ENCODE measurements at places on chromosomes 12 and 14.
A peak's percentile ranks its signal among the peaks of the same experiment; 100 is the strongest.

DNA sequence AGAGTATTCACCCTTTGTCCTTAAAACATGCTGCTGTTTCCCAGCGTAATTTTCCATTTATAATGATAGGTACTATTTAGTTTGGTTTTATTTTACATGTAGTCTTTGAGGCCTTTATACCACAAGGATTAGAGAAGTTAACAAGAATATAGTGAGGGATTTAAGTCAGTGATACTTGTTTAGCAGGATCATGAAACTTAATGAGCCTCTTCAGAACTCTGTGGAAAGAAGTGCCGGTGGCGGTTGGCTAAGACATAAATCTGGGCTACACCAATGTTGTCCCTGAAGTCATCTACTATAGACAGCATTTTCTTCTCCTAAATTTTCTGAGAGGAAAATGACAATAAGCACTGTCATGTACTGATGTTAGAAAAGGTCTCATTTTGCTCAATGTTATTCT is 1226.0 kb upstream of the SEL1L start:
- no peak for DNase-seq

DNA sequence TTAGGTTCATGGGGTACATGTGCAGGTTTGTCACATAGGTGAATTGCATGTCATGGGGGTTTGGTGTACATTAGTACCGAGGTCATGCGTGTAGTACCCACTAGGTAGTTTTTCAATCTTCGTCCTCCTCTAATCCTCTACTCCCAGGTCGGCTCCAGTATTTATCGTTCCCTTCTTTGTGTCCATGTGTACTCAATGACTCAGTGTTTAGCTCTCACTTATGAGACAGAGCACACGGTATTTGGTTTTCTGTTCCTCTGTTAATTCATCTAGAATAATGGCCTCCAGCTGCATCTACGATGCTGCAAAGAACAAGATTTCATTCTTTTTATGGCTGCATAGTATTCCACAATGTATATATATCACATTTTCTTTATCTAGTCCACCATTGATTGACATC is 850.9 kb upstream of the MDGA2 start:
- DNase-seq: no peak

GRCh38 chr14:102020058-102020971 is 55.9 kb downstream of the DYNC1H1 start:
- DNase-seq: no peak

DNA sequence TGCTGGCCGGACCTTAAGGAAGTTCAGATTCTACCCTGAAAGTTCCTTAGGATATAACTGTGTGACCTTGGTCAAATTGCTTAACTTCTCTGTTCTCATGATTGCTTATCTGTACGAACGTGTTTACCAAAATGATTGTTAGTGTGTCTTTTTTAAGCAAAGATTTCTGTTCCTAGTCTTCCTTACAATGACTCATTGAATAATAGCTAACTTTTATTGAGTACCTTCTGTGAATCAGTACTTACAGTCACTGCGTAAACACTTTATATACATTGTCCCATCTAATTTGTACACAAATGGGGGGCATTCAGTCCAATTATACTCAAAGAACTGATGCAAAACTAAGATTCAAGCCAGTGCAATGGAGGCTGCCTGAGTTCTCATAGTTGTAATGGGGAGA is 4.2 kb upstream of the TMEM30B start:
- DNase-seq: no peak

DNA sequence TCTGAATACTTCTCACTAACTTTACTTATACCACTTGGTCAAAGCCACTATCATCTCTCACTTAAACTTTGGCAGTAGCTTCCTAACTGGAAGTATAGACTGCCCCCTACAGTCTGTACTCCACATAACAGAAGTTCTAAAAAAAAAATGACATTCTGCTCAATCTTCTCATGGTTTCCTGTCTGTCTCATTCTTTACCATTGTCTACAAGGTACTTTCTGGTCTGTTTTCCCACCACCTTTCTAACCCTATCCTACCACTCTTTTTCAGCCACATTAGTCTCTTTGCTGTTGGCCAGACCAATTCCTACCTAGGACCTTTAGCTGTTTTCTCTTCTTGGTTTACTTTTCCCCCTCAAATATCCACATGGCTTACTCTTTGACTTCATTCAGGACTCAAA is 14.7 kb downstream of the CPSF6 start:
- no peak for DNase-seq

- no peak for DNase-seq
Measured at GRCh38 chr12:57469296-57470164, 9.9 kb downstream of the GLI1 start.

DNA sequence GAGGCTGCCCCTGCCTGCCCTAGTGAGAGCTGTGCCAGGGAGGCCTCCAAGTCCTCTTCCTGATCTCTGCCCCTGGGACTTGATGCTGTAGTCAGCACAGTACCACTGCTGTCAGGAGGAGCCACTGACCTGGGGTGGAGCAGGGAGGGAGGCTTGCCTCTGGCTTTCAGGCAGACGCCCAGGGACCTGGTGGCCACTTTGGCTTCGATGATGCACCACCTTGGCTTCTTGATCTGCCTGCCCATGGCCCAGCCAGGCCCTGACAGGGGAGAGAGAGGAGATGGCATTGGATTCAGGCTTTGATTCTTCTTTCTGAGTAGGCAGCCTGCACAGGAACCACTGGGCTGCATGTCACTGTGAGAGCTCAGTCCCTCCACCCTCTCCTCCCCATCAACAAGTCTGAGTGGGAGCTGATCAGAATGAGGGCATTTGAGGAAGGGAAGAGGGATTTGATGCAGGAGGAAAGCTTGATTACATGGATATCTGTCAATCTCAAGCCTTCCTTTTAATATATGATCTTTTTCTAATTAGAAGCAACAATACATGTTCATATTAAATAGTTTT is 24.7 kb downstream of the TMEM63C start:
- no peak for DNase-seq

DNA sequence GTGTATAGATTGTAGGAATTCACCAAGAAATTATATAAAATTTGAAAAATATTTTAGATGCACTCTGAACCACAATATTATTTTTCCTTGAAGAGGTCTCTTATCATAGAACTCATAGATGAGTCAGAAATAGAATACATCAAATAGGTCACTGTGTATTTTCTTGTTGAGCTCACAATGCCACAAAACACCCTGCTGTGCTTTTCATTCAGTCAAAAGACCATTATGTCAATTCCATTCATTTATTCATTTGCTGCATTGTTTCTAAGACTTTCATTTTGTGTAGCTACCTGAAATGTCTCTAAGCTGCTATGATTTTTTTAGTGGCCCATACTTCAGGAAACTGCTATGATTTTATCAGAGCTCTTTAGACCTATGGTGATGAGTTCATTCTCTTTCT is 231.9 kb upstream of the AVPR1A start:
- no peak for DNase-seq

DNA sequence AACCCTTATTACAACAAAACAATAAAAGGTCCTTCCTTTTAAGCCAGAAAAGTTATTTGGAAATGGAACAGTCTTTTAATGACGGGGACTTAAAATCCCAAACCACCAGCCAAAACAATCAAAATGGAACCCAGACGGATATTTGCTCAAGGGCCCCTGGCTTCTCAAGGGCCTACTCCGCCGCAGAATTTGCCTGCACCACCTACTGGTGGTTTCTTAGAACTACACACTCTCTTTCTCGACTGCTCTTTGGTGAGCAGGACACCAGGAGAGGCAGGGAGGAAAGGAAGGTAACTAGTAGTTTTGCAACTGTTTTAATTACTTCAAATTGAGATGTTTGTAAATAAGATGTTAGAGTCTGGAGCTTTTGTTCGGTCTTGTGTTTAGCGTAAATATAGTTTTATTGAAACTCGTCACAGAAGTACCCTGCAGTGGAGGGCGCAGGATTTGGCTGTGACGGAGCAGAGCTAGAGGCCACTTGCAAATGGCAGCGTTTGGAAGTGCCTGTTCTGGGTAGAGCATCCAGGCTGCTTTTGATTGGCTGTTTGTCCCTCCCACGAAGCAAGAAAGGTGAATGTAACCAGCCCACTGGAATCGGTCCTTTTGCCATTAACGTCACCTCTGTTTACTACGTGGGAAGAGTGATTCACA is 238.5 kb downstream of the CACNA1C start:
- DNase-seq: peak; percentile 49

- peak; percentile 35 for DNase-seq
Measured at GRCh38 chr14:71647086-71647784, 285.0 kb upstream of the RGS6 start.

DNA sequence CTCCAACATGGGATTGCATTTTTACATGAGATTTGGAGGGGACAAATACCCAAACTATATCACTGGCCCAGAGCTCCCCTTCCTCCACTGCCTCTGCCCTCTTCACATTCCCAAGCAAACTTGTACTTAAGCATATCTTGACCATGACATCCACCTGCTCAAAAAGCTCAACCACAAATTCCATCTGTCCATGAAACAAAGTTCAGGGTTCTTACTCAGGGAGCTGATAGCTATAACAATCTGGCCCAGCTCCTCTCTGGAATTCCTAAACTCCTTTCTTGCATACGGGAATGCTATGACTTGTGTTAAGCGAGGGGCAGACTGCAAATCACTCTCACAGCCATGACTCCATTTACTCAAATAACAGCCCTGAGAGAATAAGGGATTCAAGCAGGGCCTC is 152.1 kb downstream of the GALC start:
- DNase-seq: no peak

DNA sequence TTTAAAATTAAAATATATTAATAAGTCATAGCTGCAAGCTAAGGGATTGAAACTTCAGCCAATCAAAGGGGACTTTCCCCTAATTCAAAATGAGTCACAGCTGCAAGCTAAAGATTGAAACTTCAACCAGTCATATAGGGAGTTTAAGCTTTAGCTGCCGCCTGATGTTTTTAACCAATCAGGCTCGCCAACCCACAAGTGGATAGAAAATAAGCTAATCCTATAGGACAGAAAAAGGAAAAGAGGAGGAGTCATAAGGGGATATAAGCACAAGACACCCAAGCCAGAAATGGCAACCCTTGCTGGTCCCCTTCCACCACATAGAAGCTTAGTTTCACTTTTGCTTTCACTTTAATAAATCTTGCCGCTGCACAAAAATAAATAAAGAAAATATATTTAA is 1154.6 kb downstream of the GALC start:
- DNase-seq: no peak

- no peak for DNase-seq
Measured at GRCh38 chr12:86241600-86241999, 14.6 kb downstream of the MGAT4C start.

DNA sequence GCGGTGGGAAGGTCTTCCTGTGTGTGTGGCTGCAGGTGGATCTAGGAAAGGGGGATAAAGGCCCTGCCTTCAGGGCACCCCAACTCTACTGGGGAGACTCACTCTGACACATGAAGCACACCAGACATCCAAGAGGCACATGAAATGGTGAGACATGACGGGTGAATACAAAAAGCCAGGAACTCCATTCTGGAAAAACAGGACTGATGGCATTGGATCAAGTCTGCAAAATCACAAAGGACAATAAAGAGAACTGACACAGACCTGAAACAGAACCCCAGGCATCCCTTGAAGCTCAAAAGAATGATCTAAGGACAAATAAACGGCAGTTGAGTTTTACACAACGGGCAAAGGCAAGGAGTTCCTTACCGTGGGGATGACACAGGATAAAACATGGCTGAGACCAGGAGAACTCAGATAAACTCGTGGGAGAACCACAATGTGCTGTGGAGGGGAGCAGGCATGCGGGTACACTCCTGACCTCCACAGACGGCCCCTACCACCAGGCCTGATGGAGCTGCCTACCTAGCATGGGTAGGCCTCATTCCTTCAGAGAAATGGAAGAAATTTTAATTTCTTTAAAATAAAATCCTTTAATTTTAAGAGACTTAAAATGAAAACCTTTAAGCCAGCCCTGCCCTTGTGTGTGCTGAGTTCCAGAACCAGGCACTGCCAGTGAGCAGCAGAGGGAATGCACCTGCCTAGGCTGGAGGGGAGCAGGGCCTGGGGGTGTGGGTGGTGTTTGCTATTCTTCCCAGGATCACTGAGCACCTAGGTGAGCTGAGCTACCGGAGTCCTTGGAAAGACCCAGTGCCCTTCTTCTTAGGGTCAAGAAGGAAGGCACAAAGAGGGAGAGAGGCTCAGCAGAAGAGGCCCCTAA is 100.1 kb downstream of the SINHCAF start:
- no peak for DNase-seq

- DNase-seq: no peak
Measured at GRCh38 chr12:8648576-8649205, 13.9 kb downstream of the MFAP5 start.

DNA sequence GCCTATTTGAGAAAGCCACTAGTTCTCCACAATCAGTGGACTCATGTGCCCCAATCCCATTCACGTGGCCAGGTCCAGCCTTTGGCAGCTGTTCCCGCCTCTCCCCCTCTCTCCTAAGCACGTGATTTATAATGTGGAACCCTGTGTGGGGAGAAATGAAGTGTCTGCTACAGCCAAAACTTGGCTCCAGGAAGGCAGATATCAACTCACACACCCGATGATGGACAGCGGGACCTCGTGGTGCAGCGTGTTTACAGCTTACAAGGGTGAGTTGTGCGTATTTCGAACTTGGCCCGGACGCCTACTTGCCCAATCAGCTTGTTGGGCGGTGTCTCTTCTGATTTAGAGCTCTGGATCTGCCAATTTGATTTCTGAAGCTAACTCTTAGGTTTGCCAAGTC is 38.1 kb upstream of the FAM181A start:
- DNase-seq: no peak

DNA sequence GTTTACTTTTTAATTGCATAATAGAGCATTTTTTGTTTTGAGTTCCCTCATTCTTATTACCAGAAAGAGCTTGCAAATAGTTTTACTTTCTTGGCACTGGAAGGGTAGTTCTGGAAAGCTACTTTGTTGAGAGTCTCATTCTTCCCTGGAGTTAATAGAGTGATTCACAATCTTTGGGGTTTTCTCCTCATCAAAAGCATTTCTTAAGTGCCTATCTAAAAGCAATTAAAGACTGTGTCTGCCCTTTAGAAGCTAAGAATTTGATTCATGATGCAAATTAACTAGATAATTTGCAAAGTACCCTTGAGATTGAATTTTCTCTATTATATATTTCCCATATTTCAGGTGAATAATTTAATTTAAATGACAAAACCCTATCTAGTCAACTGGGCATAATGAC is 8.1 kb upstream of the BMAL2 start:
- DNase-seq: no peak

- no peak for DNase-seq
Measured at GRCh38 chr14:32413967-32414640, 85.0 kb downstream of the AKAP6 start.

GRCh38 chr14:55562135-55562534 is 17.9 kb upstream of the KTN1 start:
- DNase-seq: no peak

- no peak for DNase-seq
Measured at GRCh38 chr12:27924350-27925135, 48.0 kb downstream of the PTHLH start.

- DNase-seq: no peak
Measured at GRCh38 chr14:98958632-98959031, 313.4 kb downstream of the BCL11B start.

DNA sequence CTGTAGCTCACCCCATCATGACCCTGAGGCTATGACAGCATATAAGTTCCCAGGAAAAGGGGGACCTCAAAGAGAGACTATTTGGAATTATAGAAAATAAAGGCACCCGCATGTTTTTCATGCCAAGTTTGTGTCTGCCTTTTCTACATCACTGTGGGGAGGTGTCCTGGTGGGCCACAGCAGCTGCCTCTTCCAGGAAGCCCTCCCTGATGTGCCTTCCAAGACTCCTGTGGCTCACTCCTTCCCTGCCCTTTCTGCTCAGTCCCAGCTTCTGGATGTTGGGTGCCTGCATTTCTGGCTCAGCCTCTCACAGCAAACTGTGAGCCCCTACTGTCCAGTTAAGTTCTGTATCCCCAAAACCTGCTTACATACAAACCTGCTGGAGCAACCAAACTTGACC is 36.3 kb upstream of the BEGAIN start:
- peak; percentile 4 for DNase-seq
